ENCODE measurements at places on chromosomes 4 and X.

- no peak for DNase-seq
Measured at GRCh38 chr4:24924309-24924781, 11.5 kb upstream of the CCDC149 start.

DNA sequence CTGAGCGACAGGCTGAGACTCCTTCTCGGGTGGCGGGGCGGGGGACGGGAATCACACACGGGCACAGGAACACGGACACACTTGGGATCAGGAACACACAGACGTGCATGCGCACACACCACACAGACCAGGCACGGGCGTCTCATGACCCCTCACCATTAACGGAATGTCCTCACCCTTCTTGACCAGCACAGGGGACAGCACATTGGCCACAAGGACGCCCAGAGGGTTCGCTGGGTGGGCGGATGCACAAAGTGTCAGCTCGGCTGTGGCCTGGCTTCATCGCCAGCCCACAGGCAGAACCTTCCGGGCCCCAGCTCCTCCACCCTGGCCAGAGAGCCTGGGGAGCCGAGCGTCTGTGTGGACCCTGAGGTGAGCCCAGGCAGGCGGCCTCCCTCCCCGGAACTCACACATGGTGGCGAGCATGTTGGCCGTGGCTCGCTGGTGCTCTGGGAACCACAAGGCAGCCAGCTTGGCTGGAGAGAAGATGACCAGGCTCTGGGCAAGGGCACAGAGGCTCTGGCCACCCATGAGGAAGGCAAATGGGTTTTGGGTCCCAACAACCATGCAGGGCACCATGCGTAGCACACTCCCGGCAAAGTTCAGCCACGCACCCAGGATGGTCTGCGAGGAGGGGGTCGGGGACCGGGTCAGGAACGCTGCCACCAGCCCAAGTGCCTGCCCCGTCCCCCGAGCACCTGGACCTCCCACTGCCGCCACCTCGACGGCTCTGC, 3.1 kb downstream of the SLC49A3 start:
- no peak for DNase-seq

DNA sequence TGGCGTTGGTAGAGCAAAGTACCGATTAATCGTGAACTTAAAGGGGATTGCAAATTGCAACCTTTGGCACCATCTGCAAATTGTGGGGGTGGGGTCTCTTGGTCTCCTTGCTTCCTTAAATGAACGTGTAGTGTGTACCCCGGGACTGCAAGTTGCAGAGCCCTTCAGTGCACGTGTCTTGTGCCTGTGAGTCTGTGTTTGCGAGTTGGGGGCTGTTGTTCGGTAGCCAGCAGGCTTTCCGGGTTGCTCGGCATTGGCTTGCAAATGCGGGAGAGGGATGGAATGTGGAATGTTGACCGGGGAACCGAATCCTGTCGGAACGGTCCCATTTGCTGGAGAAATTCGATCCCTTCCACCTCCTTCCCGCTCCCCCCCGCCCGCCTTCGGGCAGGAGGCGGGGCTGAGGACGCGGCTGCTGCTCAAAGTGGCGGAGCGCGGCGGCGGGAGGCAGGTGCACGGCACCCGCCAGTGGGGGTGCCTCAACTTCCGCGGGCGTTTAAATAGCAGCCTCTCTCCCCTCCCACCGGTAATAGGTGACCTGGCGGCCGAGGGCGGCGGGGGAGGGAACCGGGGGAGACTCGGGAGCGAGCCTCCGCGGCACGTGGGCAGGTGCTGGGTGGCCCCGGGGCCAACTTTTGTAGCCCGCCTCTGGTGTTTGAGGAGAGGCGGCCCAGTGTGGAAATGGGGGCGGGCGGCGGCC, 1.5 kb downstream of the JADE1 start:
- peak; percentile 94 for DNase-seq

DNA sequence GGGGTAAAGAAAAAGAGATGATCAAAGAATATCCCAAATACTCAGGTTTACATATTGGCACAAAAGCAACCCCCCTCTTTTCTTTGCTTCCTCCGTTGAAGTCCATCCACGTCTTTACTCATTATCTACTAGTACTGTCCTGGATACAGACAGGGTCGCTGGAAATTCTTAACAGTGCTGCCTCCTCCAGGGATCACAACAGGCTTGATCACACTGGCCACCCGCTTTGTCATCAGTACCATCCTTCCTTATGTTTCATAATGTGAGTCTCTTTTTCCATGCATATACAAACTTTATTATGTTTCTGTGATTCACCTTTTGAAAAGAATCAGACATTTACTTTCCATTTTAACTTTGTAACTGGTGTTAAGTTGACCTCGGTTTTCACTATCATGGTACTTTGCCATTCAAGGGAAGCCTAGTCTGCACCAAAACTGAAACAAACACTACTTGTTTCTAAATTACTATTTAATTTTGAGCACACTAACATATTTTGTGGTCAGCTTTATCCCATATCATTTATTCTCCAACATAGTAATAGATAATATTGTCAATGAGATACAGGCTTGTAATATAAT, 387.5 kb upstream of the PPP1R2C start:
- DNase-seq, result no peak

- no peak for DNase-seq
Measured at GRCh38 chr4:90146306-90146705, 19.1 kb downstream of the CCSER1 start.

DNA sequence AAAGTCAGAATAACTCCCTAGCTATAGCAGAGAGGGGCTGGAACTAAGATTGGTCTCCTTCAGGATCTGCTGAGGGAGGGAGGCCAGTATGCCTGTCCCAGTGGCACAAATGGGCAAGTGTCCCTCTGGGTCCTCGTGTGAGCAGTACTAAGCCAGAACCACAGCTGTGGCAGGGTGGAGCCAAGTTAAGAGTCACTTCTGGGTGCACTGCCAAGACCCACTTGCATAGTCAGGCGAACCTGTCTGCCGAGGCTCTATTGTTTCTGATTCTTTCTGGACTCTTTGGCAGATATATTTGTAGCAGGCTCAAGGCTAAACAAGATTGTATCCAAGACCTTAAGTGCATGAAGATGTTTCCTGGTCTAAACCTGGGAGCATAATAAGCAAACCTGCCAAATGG, 1123.7 kb upstream of the POU3F4 start:
- no peak for DNase-seq

- no peak for DNase-seq
Measured at GRCh38 chr4:77451530-77451929, 154.1 kb upstream of the CXCL13 start.

DNA sequence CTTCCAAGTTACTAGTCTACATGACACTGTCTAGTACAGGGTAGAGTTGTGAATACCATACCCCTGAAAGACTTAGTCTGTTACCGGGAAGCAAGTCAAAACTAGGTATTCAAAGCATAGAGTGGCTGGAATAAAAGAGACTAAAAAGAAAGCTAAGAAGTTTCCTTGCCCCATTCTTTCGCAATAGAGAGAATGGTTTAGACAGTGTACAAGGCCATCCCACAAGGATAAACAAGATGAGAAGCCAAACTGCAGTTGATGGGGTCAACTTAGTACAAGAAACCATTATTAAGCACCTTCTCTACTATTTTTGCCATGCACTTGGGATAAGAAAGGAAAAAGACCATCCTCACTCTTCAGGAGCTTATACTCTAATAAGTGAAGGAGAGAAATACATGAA, 30.3 kb downstream of the AMMECR1 start:
- DNase-seq, result no peak

DNA sequence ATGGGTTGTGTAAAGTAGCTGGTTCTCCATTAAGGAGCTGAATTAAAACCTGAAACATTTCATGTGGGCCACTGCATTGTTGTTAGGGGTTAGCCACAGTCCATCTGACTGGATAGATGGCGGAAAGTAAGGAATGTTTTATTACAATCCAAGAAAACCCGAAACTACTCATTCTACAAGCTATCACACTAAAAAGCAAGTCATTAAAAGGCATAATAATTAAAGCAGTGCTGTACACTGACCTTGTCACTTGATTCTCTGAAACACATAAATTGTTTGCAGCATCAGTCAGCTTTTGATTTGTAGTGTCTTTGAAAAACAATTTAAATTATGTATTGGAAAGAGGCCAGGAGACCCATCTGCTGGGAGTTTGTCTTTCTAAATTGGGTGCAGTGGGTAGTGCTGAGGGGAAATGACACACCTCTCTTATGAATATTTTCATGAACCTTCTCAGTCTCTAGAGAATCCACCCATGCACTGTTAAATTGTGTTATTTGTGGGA, 75.7 kb upstream of the ANK2 start:
- DNase-seq, result no peak

- peak; percentile 46 for DNase-seq
Measured at GRCh38 chr4:14308229-14308651, 680.7 kb upstream of the BOD1L1 start.

- no peak for DNase-seq
Measured at GRCh38 chr4:173748353-173748752, 218.3 kb upstream of the HAND2 start.

DNA sequence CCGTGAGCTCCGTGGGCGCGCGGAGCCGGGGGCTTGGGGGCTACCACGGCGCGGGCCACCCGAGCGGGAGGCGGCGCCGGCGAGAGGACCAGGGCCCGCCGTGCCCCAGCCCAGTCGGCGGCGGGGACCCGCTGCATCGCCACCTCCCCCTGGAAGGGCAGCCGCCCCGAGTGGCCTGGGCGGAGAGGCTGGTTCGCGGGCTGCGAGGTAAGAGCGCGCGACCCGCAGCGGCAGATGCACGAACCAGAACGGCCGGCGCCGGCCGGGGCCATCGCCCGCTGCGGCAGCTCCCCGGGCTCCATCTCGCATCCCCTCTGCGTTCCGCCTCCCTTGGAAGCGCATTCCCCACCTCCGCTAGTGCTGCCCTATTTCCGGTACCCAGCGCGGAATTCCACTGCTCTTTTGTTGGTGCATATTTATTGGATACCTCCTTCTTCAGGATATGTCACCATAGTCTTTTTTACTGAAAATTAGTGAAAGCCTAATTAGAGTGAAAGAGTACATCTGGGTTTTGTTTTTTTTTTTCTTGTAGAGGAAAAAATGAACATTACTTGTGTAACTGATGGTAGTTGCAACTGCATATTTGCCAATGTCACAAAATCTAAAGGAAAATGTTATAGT, 797 bp downstream of the PKD2 start:
- DNase-seq, result peak; percentile 27

GRCh38 chr4:721261-722168, 15.9 kb downstream of the PCGF3 start:
- DNase-seq, result no peak

- DNase-seq, result peak; percentile 88
Measured at GRCh38 chr4:1209821-1210220, 37.4 kb upstream of the SPON2 start.

- no peak for DNase-seq
Measured at GRCh38 chrX:65783746-65784145, 116.3 kb downstream of the MSN start.

GRCh38 chrX:78199851-78200250, 60.4 kb upstream of the TAF9B start:
- peak; percentile 7 for DNase-seq

GRCh38 chr4:168098248-168098717, 5.9 kb downstream of the ANXA10 start:
- DNase-seq, result peak; percentile 36

- DNase-seq, result peak; percentile 29
Measured at GRCh38 chrX:8201896-8202331, 30.8 kb upstream of the VCX2 start.

Measured in stomach (tissue), 19 donors.